ENCODE measurements at places on chromosomes 11 and 22.

DNA sequence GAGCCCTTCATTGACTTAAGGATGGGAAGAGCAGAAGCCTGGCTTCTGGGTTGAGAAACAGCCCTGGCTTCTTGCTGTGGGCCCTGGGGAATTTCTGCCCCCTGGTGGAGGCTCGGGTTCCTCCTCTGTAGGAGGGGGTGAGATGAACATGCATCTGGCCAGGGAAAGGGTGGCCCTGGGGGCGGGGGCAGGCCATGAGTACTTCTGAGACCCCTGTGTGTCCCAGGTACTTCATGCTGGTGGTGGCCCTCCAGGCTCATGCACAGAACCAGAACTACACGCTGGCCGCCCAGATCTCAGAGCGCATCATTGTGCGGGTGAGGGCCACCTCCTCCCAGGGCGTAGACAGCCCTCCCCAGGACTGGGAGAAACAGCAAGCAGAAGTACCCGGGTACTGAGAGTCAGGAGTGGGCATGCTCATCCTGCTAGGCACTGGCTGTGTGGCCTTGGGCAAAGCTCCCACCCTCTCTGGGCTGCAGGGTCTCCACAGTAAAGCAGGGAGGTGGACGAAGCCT is 15.8 kb downstream of the TMEM258 start:
- peak; percentile 100 for DNase-seq

GRCh38 chr11:69832561-69833413 is 13.6 kb upstream of the FGF3 start:
- peak; percentile 9 for DNase-seq

DNA sequence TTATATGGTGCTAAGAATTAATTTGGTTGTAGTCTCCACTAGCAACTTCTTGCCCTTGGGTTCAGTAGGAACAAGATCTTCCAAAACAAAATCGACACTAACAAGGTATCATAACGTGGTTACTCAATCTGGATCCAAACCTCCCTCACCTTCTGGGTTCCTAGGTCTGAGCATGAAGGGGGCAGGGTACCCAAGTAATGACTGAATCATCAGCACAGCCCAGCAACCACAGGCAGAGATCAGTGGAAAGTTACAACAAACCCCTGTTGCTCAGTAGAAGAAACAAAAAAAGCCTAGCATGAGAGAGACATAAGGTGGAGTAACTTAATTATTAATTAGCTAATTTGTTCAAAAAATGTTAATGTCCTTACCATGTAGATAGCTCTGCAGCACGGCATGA is 221.4 kb downstream of the BLID start:
- DNase-seq = no peak

- no peak for DNase-seq
Measured at GRCh38 chr11:78248903-78249302, 60.2 kb downstream of the USP35 start.

DNA sequence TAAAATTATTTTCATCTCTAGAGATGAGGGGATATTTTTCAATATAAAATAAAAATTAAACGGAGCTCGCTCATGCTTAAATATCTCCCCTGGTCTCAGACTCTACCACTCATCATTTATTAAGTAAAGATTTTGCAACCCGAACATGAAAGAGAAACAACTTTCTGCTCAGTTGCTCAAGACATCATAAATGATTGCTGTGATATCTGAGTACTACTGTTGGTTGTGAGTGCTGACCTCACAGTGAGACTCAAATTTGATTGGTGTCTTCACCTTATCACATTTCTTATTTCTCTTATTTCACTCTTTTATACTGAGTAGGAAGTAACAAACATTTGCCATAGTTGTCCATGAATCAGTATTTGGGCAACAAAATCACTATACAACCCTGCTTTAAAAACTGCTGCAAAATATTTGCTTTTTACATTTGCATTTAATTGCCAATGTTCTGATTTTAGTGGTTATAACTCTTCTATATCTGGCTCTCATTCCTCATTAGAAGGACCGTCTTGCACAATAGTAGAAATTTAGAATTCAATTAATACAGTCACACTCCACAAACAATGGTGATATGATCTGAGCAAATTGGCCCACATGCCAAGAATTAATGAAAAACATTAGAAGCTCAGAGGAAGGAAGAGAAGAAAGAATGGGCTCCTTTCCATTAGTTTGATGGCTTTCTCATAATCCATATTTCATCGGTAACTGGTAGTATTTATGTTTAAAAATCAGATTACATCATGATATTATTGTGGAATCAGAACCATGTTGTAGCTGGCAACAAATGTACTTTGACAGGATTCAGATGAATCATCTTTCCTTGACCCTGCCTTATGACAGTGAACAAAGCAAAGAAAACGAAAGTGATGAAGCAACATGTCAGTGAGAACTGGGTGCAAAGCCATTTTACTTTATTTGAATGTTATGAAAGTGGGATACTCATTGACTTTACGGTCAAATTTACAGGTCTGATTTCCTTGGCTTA is 973.6 kb upstream of the TENM4 start:
- no peak for DNase-seq

GRCh38 chr11:65576867-65577755 is 1.3 kb downstream of the EHBP1L1 start:
- no peak for DNase-seq

DNA sequence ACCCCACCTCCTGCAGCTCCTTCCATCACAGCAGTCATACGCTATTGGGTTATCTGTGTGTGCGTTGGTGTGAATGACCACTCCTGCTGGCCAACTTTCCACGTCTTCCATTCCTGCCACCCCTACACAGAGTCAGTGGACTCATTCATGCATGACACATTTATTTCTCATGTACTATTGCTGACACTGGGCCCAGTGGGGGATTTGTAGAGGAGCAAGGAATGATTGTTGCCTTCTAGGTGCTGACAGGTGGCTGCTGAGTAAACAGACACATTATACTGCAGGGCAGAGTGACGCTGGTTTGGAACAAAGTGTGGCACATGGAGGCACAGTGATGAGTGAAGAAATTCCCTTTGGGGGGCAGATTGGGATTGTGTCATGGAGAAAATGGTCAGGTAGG is 113.9 kb downstream of the CCDC81 start:
- DNase-seq = no peak

DNA sequence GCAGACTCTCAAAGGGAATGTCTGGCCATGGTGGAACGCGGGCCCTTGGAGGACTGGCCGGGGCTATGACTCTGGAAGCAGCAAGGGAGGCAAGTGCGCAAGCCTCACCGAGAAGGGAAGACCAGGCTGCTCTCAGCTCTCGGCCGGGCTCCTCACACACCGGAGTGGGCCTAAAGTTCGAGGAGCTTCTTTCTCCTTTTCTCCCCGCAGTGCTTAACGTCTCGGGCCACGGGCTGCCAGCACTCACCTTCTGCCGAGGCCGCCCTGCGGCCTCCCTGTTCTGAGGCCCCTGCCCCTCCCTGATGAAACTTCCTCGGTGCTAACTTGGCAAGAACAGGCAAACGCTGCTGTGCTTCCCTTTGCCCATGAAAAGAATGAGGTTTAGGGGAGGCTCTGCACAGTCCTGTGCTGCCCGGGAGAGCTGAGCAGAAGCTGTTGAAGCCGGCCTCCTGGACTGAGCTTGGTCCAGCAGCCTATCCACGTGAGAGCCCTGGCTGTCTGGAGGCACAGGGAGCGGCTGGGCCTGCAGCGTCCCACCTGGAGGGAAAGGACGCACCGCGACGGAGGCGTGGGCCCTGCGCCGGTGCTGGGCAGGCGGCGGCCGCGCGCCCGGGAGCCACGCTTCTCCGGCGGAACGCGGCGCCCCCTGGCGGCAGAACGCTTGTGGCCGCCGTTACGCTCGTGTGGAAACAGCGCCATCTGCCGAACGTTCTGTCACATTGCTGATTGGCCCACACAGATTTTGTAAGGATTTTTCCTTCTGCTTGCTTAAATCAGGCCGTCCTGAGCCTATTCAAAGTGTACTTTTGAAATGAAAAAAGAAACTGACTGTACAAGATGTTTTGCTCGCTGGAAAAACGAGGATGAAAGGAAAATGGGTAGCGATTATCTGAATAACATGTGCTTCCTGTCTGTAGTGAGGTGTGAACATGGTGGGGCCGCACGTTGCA is 65.0 kb upstream of the TMEM45B start:
- peak; percentile 47 for DNase-seq

- no peak for DNase-seq
Measured at GRCh38 chr11:15555161-15555560, 440.4 kb downstream of the INSC start.

- DNase-seq = no peak
Measured at GRCh38 chr11:102166175-102167064, 56.2 kb downstream of the YAP1 start.

- no peak for DNase-seq
Measured at GRCh38 chr11:67584205-67584880, 731 bp downstream of the GSTP1 start.

GRCh38 chr11:66843776-66844495 is 695 bp downstream of the RCE1 start:
- no peak for DNase-seq

- peak; percentile 42 for DNase-seq
Measured at GRCh38 chr11:57277845-57278720, 41.0 kb upstream of the APLNR start.

DNA sequence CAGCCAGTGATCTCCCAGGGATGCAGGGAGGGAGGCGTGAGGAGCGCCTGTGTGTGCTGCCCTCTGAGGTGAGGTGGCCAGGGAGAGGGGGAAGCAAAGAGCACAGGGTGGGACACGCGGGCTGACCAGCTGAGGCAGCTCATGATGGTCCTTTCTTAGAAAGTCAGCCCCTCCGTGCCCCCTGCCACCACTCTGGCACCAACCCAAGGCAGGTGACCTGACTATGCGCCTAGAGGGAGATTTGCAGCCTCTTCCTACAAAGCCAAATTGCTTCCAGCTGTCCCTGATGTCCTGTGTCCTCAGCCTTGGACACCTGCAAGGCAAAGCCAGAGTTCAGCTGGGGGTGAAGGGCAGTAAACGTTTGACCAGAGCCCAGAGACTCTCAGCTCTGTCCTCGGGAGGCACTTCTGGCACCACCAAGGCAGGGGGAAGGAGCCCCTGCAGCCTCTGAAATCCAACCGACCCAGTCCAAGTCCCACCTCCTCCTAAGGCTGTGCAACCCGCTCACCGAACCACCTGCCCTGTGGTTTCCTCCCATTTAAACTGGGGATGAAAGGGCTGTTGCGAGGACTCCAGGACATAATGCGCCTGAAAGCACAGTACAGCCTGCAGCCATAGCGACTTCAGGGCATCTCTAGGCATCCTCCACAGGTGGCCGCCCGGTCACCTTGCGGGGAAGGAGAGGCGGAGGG is 26.8 kb downstream of the CD5 start:
- DNase-seq = no peak

GRCh38 chr11:65393513-65394079 is 7.2 kb downstream of the FRMD8 start:
- no peak for DNase-seq

DNA sequence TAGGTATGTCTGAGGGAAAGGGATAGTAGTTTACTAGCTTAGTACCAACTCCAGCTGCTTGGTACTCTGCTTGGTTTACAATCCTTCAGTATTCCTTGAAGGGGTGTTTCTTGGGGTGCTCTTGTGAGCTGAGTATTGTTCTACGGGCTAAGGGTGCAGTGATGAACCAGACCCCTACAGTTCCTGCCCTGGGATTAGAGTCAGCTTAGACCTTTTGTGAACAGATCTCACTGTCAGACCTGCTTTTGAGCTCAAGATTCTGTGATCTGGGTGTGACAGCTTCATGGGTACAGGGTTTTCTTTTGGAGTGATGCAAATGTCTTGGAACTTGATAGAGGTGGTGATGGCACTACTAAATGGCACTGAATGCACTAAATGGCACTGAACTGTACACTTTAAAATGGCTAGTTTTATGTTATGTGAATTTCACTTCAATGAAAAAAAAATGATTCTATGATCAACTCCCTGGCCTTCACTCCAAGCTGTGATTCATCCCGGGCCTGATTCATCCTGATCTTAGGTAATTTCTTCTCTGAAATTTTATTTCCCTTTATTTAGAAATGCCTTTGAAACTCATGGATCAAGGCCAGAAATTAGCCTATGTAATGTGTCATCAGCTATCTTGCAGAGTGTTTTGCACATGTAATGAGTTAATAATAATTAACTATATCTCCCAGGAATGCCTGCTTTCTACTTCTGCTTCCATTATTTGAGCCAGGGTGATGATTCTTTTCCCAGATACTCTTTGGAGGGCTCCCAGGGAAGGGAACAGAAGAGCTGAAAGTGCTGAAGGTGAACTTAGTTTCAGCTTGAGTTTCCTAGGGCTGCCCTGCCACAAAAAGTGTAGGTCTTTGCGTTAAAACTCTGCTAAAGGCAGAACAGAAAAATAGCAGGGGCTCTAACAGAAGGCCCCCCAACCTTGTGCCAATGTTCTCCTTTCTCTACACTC is 87.9 kb downstream of the NCAM1 start:
- no peak for DNase-seq

DNA sequence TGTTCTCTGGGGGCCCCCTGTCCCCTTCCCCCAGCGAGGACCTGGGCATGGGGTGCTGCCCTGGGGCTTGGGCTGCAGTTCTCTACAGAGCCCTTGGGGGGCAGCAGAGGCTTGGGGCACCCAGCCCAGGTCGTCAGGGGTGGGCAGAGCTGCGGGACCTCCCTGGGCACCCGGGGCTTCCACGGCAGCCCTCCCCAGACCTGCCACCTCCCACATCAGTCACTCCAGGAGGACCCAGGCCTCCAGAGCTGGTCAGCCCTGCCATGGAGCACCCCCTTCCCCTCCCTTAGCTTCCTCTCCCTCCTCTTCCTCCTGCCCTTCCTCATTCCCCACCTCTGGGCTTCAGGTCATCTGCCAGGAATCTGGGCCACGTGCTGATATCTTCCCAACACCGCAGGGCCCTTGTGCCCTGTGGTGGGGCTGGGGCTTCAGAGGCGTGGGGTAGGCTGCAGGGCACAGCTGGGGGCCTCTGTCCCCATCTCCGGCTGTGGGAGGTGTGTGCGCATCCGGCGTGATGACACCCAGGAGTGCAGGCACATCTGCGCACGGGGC is 5.8 kb downstream of the TSPAN4 start:
- peak; percentile 83 for DNase-seq

DNA sequence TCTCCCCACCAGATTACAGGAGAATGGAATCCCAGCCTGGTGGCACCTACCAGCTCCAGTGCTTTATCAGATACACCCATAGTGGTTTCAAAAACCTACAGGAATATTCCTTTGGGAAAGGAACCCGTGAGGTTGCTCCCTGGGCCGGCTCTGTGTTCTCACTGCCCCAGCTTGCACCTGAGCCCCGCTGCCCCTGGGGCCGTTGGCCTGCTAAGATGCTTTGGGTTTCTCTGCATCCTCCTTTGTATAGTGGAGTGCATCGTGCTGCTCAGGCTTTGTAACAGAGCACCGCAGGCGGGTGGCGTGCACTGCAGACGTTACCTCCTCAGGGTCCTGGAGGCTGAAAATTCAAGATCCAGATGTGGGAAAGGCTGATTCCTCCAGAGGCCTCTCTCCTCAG is 414.1 kb downstream of the BRD1 start:
- no peak for DNase-seq

GRCh38 chr11:88414981-88415413 is 77.5 kb upstream of the CTSC start:
- no peak for DNase-seq

- DNase-seq = peak; percentile 98
Measured at GRCh38 chr11:75562048-75562835, at the start of gene SERPINH1. TSS of gene SERPINH1 (plus strand) at chr11:75562253. CDS start at chr11:75566350, 4,097 bp downstream.

- DNase-seq = no peak
Measured at GRCh38 chr11:128468111-128468510, 119.2 kb downstream of the ETS1 start.
